ENCODE measurements at places on chromosomes 5 and 9.

DNA sequence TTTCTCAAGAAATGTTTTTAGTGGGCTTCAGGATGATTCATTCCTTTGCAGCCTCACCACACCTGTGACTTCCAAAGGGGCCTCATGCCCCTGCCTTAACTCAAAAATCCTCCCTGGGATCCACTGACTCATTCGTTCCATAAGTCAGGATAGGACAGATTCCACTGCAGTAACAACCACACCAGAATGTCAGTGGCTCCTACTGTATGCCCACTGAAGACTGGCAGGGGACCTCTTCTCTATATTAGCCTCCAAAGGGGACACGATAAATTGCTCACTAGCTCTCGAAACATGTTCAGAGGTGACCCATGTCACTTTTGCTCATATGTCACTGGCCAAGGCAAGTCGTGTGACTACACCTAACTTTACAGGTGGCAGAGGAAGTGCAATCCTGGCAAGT is 25.7 kb upstream of the LHX2 start:
- no peak for DNase-seq

- no peak for DNase-seq
Measured at GRCh38 chr9:17807613-17808282, 228.9 kb downstream of the SH3GL2 start.

DNA sequence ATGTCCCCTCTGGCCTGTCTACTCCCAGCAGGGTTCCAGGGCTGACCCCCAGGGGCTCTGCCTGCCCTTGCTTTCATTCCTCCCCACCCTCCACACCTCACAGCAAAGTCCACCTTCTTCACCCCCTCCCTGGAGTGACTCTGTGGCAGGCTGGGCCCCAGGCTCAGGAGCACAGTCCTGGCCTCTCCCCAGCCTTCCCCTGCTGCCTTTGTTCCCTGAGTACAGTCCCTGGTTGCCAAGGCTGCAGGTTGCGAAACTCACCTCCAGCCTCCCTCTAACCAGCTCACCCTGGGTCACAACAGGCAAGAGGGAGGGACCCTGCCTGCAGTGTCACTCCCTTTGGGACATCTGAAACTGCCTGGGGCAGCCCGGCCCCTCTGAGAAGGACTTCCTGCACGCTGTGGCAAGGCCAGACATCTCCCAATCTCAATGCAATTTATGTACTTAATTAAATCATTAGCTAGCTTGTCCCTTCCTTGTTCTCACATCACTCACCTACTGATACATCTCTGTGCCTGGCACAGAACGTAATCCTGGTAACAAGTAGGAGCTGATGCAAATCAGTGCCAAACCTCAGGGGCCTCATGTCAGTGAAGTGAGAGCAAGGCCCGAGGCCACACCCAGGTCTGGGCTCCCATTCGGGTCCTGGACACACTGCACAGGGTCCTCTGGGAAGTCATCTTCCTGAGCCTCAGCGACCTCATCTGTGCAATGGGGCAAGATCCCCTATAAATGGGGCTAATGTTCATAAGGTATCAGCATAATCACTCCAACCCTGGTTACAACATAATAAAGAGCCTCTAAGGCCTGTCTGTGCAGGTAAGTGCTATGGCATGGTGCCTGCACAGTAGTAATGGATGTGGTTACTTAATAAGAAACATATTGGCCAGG is 27.3 kb upstream of the TRIM14 start:
- no peak for DNase-seq

GRCh38 chr9:14547245-14548060 is 145.8 kb downstream of the ZDHHC21 start:
- DNase-seq: no peak

- no peak for DNase-seq
Measured at GRCh38 chr5:141094481-141095262, at the start of gene PCDHB2. PCDHB2 (plus strand) TSS chr5:141094615; CDS start chr5:141094791, 176 bp downstream.

GRCh38 chr5:106269252-106269843 is 1401.4 kb downstream of the EFNA5 start:
- no peak for DNase-seq

GRCh38 chr5:150642991-150643710 is 2.7 kb downstream of the SYNPO start:
- DNase-seq: no peak

DNA sequence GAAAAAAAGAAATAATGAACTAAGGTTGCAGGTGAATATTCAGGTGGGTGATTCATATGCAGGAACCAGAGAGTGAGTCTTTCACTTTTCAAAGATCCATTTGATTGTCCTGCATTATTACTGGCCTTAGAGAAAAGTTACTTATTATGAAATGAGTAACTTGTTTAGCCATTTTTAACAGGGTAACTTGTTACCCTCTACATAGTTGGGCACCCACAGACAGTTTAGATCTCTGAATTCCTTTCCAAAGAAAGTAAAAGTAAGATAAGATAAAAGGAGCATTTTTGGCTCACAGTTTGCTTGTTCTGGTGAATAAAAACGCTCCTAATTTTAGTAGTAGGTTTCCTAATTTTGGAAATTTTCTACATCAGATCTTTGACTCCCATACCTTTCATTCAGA is 54.1 kb upstream of the DAB2 start:
- DNase-seq: no peak

DNA sequence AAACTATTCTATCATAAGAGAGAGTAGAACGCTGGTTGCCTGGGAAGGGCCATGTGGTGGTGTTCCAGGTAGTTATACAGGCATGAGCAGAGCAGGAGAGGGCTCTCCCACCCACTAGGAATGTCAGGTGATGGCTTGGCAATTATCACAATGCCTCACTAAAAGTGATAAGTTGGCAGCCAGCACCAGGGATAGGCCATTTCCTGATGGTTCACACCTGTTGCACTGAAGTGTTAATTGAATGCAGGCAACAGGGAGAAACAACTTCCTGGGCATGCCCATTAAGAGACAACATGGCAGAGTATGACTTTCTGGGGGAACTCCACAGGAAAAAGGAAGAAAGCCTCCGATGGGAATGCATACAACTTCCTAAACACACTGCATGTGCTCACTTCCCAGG is 593.2 kb downstream of the ELAVL2 start:
- DNase-seq: no peak

DNA sequence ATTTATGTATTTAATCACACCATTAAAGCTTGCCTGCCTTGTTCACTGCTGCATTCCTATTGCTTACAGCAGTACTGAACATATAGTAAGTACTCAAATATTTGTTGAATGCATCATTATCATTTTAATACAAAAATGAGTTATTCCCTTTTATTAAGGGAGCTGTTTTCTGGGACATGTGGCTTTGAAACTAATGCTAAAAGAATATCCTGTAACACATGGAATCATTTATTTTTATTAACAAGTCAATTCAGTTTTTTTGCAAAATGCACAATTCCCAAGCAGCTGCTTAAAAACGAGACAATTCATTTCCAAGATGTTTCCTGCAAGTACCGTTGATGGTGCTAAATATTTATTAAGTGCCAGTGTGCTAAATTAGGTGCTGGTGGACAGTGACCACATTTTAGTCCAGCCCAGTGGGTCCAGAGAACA is 148.3 kb upstream of the NR3C1 start:
- no peak for DNase-seq

GRCh38 chr9:98960409-98960808 is 16.7 kb downstream of the COL15A1 start:
- DNase-seq: no peak

- DNase-seq: no peak
Measured at GRCh38 chr5:133698646-133699526, 86.5 kb upstream of the FSTL4 start.

DNA sequence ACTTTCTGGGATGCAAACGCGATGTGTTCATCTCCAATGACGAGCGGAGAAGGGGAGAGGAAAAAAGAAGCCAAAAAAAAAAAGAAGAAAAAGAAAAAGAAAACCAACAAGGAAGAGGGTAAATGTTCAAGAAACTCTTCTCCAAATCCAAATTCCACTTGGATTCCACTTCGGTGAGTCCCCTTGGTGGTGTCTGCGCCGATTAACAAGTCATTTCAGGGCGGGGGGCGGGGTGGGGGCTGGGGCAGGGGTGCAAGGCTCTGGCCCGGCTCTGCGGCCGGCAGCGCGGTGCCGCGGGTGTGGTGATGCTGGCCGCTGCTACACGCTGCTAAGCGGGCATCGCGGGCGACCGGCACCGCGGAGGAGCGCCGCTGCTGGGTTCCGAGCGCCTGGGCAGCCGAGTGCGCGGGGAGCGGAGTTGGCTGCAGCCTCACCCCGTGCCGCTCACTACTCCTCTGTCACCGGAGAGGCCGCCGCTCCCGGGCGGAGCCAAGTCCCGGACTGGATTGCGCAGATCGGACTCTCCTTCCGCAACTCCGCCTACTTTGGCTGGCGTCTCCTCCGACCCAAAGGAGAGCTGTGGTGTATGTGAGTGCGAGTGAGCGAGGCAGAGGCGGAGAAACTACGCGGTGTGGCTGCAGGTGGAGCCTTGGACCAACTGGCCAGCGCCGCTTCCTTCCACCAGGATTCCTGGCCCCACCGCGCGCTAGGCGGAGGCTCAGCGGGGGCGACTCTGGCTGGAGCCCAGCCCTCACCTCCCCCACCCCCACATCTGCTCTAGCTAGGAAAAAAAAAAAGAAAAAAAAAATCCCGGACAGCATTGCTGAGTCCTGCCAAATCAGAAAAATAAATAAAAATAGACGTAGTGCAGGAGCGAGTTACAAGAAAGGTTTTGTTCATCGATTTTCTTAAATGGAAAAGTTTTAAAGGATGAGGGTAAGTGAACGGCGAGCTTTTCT is at the start of gene SEMA6A:
TSS of gene SEMA6A (minus strand) at position 457 of the 959 bp plus-strand sequence. CDS start 69,879 bp downstream, outside the sequence.
- peak; percentile 48 for DNase-seq

- DNase-seq: no peak
Measured at GRCh38 chr9:134260801-134261200, 65.5 kb upstream of the RXRA start.

DNA sequence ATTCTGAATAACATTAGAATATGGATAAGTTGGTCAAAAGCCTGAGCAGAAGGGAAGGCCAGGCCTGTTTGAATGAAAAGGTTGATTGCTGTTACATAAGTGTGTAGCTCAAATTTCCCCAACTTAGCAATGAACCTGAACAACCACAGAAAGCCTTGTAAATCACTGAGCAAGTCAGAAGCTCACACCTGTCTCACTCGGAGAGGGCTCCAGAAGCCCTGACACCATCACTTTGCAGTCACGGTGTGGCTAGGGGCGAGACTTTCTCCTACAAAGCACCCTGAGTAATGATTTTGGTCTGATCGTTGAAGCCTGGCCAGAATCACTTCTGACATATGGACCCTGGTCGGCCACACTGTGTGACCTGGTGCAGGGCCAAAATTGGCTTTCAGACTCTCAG is 62.0 kb downstream of the MTX3 start:
- no peak for DNase-seq

DNA sequence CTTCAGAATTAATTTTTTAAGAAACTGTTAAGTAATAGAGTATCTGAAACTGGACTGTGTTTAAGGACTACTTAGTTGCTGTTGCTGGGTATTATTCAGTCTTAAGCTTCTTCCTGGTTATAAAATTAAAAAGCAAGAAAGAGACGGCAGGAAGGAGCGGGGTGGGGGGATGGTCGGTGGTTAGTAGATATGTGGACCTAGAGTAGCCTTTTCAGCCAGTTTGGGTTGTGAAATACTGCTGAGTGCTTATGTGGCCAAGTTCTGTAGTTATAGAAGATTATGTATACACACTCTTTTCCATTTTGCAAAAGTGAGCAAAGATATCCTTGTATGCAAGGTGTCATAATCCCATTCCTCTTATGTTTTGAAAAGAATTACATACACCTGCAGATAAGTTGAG is 28.5 kb downstream of the TRIO start:
- DNase-seq: no peak

GRCh38 chr9:92429836-92430235 is 5.6 kb upstream of the OMD start:
- no peak for DNase-seq

DNA sequence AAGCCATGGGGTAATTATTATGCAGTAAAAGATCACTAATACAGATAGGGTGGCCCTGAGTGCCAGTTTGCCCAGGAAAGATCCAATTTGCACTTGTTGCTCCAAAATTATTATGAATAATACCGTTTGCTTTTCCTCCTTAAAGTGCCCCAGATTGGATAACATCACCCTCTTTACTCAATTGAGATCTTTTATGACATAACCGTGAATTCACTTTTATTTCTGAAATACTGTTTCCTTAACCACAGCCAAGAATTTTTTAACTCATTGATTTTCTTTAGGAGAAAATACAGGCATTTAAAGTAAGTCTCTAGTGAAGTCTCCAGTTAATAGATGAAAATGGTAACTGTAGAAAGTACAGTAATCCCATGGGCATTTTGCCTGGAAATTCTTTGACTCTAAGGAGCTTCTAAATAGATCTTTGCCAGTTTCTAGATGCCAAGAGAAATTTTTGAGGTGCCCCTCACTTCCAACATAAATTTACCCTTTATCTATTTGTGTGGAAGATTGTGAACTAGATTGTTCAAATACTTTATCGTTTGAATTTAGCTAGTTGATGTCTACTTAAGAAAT is 99.2 kb downstream of the UHRF2 start:
- DNase-seq: no peak

- no peak for DNase-seq
Measured at GRCh38 chr9:23552876-23553601, 273.0 kb downstream of the ELAVL2 start.

DNA sequence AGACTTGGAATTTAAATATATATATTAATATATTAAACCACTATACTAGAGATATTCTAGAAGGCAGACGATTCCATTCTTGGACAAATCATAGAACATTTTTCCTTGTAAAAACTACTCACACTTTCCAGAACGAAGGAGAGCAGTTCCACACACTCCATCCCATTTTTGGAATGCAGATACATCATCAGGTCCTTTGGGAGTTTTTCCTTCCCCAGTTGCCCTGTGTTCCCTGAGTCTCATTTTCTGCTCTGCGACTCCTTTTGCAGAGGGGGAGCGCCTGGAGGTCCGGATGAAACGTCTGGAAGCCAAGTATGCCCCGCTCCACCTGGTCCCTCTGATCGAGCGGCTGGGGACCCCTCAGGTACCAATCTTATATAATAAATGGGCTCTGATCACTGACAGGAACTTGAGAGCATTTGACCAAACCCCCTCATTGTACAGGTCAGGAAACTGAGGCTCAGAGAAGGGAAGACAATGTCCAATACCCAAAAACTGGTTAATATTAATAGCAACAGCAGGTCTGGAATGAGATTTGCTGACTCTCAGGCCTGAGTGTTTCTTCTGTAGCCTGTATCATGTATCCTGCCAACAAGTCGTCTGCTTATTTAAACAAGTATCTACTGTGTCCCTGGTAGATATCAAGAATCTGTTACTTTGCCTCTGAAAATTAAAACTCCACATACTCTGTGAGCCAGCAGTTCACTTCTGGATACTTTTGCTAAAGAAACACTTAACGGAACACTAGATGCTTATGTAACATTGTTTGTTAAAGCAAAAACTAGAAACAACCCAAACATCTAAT is 76.8 kb upstream of the NIPAL4 start:
- no peak for DNase-seq

GRCh38 chr9:8684978-8685708 is 885.6 kb upstream of the DMAC1 start:
- DNase-seq: no peak

DNA sequence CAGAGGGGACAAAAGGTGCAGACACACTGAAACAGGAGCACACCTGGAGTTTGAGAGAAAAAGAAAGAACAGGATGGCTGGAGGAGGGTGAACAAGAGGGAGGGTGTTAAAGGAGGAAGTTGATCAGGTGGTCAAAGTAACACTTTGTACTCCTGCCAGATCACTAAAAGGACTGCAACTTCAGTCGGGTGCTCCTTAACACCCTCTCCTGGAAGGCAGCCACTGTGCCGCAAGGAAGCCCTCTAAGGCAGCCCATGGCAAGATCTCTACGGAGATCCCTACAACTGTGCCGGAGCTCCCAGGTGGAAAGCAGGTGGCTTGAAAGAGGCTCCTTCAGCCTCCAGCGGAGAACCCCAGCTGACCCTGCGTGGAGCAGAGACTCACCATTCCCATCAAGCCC is 124.4 kb upstream of the MSX2 start:
- no peak for DNase-seq

GRCh38 chr9:14344941-14345353 is 31.0 kb upstream of the NFIB start:
- no peak for DNase-seq

Measured in stimulated activated CD4-positive, alpha-beta T cell treated with anti-CD3 and anti-CD28 coated beads, Interleukin-12 subunit alpha, Interleukin-12 subunit beta, amount 100 ng/mL, for 4 hours (primary cell).